H1 (cell line): ENCODE measurements at places on chromosomes 3 and 15.

DNA sequence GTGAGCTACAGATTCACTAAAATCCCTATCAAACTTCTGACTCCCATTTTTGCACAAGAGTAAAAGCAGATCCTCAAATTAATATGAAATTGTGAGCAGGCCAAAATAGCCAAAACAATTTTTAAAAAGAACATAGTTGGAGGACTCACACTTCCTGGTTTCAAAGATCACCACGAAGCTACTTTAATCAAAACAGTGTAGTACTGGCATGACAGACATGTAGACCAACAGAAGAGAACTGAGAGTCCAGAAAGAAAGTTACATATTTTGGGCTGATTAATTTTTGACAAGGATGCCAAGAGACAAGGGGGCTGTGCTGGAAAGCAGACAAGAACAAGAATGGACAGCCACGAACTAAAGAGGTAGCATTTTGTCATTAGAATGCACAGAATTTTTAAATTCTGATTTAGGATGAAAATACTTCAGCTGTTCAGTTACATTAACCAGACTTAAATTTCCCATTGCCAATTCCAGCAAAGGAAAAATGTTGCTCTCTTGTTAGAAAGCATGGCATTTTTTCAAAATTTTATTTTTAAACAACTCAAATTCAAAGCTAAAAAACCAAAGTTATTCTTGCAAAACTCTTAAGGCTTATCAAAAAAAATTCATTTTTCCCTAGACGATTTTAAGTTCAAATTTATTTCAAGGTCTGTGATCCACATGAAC is 14.0 kb downstream of the RYK start:
- H3K27ac ChIP-seq, result no peak overlapping the region
- H3K27me3 ChIP-seq, result no peaks in the 10 kb centered on the region
- no peaks in the 10 kb centered on the region for H3K36me3 ChIP-seq
- peaks cover 4% of the 10 kb centered on the region for H3K4me1 ChIP-seq
- DNase-seq, result no peak

GRCh38 chr15:90167121-90167520 is 34.0 kb upstream of the SEMA4B start:
- no peak overlapping the region for H3K27ac ChIP-seq
- H3K27me3 ChIP-seq, result no peaks in the 10 kb centered on the region
- H3K4me3 ChIP-seq, result no peak overlapping the region
- no peaks in the 10 kb centered on the region for H3K36me3 ChIP-seq
- DNase-seq, result no peak

DNA sequence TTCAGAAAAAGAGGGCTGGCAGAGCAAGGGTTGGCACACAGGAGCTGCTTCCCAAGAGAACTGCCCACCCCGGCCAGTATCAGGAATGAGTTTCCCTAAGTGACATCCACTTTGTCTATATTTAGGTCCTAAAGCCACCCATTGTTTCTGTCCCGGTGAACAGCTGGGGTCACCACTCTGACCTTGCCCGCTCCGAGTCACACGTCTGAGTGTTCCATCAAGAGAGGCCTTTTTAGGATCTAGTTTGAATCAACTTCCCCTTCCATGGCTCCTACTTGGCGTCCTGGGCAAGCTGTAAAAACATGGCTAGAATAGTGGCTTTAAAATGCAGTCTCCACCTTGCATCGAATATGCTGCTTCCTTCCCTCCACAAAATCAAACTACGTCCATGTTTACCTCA is 109.6 kb upstream of the ARHGEF3 start:
- DNase-seq, result no peak
- no peak overlapping the region for H3K4me3 ChIP-seq
- H3K36me3 ChIP-seq, result no peaks in the 10 kb centered on the region

DNA sequence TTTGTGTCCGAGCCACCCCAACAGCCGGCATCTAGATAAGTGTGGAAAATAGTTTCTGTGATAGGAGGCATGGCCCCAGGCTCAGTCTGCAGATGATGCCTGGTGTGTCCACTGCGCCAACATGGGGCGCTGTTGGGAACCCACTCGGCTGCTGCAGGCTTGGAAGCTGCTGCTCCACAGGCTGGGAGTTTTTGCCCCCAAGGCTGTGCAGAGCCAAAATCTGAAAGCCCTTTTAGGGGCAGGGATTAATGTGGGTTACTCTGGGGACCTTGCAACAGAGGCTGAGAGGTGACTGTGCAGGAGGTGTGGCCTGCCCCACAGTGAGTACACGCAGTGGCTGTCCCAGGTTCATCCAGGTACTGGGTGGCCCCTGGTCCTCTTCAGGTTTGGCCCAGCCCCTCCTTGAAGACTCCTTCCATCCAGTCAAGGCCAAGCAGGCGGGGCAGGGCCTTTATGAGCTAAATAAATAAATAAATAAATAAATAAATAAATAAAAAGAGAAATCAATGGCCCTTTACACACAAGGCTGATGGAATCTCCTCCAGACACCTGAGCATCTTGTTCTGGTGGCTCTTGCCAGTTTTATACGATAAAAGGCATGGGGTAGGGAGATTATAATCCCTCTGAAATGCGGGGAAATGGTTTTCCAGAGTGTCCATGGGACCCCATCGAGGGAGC is 73.8 kb downstream of the AAGAB start:
- H3K4me1 ChIP-seq, result peaks cover 14% of the 10 kb centered on the region
- no peak overlapping the region for H3K4me3 ChIP-seq
- no peaks in the 10 kb centered on the region for H3K36me3 ChIP-seq
- no peak overlapping the region for H3K27ac ChIP-seq
- no peaks in the 10 kb centered on the region for H3K27me3 ChIP-seq

DNA sequence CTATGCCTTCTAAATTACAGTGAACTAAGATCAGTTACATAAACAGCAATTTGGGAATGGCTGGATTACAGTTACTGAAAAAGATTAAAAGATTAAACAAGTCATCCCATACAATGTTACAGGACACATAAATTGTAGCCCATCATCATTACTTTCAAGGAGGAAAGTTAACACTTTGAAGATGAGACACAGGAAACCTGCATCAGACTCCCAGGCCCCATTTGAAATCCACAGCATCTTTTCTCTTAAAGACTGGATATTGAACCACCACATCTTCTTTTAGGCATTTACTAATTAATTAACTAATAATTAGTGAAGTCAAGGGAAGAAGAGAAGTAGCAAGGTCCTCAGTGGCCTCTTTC is 170.2 kb downstream of the PLCL2 start:
- H3K4me3 ChIP-seq, result no peak overlapping the region
- no peaks in the 10 kb centered on the region for H3K27me3 ChIP-seq
- H3K27ac ChIP-seq, result no peak overlapping the region
- no peaks in the 10 kb centered on the region for H3K4me1 ChIP-seq

DNA sequence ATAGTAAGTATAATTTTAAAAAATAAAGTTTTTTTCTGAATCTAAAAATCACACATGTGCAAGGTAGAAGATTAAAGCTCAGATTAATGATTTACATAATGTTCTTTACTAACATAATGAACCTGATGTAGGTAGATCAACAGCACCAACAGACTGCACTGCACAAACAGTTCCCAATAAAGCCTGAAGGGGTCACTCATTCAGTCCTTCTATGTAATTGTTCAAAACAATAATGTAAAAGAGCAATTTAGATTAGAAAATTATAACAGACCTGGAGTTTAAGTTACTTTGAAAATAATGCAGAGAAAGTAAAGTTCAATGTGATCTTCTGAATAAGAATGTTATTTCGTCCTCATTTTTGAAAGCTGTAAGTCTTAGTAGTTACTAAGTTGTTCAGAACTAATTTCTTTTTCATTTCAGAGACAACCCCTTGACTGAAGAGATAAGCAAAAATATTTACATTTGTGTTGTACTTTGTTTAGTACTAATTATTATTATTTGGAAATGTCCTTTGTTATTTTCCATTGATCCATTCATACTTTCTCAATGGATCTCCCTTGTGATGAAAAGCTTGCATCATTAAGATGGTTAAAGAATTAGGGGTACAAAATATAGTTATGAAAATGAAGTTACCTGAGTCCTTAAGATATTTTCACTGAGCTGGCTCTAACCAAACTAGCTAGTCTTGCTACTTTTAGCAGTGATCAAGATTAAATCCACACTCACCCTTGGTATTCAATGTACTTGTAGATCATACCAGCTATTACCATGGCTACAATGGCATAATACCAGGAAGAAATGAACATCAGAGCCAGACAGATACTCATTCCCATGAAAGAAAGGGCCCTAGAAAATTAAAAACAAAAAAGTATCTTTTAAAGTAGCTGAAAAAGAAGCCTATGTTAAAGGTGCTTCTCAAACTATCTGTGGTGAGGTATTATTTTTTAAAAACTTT is 16.8 kb downstream of the EMC4 start:
- no peak overlapping the region for H3K4me3 ChIP-seq
- H3K27me3 ChIP-seq, result no peaks in the 10 kb centered on the region
- no peaks in the 10 kb centered on the region; the same call in 1 of the 2 replicates for H3K36me3 ChIP-seq
- H3K27ac ChIP-seq, result no peak overlapping the region

DNA sequence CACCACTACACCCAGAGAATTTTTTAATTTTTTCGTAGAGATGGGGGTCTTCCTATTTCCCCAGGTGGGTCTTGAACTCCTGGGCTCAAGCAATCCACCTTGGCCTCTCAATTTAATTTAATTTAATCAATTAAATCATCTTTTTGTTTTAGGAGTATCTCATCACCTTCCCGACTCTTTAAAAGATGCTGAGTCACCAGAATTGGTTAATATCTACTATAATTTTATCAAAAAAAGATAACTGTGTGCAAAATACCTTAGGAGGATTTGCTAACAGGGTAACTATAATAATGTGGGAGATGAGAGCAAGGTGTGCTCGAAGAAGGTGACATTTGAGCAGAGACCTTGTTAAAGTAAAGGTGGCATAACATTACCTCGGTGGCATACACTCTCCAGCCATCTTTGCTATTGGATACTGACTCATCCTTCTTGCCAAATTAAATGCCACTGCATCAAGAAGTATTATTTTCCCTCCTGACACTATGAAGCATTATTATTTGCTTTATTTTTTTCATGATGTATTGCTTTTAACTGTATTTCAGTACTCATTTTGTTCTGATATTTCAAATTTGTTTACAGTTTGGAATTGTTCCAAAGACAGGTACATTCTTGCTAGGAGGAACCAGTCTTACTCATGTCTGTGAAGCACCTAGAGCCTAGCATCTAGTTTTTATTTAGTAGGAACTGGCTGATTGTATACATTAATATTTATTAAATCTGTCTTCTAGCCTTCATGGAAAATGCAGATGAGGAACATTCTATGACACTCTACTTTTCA is 200.7 kb downstream of the MBNL1 start:
- no peaks in the 10 kb centered on the region for H3K36me3 ChIP-seq
- no peak overlapping the region for H3K27ac ChIP-seq
- no peak for DNase-seq
- H3K27me3 ChIP-seq, result no peaks in the 10 kb centered on the region
- no peaks in the 10 kb centered on the region for H3K4me1 ChIP-seq

- H3K4me1 ChIP-seq, result no peaks in the 10 kb centered on the region
- no peak overlapping the region for H3K4me3 ChIP-seq
- DNase-seq, result no peak
- no peaks in the 10 kb centered on the region for H3K27me3 ChIP-seq
These were observed 17.5 kb downstream of the C2CD4B start for GRCh38 chr15:62147551-62147950.

DNA sequence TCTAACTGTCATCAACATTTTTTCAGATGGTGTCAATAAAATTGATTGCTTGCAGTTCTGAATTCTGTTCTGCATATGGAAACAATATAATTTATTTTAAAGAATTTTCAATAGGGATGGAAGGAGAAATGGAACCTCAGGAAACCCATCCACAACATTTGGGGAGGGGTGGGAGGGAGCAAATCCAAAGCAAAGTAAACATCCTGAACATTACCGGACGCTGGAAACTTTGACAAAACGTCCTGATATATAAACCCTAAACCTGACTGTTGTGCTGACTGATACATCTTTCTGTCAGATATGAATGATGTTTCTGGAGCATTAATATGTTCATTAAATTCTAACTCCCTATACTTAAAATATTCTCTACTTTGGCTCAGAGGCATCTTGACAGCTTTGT is 479.0 kb downstream of the FOXP1 start:
- H3K4me1 ChIP-seq, result no peaks in the 10 kb centered on the region
- DNase-seq, result no peak
- no peak overlapping the region for H3K27ac ChIP-seq
- no peaks in the 10 kb centered on the region for H3K36me3 ChIP-seq
- H3K27me3 ChIP-seq, result no peaks in the 10 kb centered on the region

GRCh38 chr3:169456900-169457299 is 206.6 kb downstream of the MECOM start:
- H3K4me3 ChIP-seq, result no peak overlapping the region
- no peaks in the 10 kb centered on the region for H3K36me3 ChIP-seq
- H3K27ac ChIP-seq, result no peak overlapping the region
- H3K4me1 ChIP-seq, result no peaks in the 10 kb centered on the region
- no peaks in the 10 kb centered on the region for H3K27me3 ChIP-seq
- DNase-seq, result no peak

DNA sequence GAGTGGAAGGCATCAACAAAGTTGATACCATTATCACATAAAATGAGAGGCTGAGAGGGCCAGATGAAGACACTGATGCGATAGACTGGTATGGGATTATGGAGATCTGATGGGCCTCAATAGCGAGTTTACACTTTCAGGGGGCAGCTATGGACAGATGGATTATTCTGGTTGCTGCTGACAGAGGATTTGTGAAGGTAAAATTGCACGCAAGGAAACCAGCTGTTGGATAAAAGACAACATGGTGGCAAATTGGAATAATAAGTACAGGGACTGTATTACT is 203.9 kb downstream of the MBNL1 start:
- no peaks in the 10 kb centered on the region for H3K36me3 ChIP-seq
- DNase-seq, result no peak
- no peak overlapping the region for H3K4me3 ChIP-seq
- H3K4me1 ChIP-seq, result no peaks in the 10 kb centered on the region
- no peak overlapping the region for H3K27ac ChIP-seq

DNA sequence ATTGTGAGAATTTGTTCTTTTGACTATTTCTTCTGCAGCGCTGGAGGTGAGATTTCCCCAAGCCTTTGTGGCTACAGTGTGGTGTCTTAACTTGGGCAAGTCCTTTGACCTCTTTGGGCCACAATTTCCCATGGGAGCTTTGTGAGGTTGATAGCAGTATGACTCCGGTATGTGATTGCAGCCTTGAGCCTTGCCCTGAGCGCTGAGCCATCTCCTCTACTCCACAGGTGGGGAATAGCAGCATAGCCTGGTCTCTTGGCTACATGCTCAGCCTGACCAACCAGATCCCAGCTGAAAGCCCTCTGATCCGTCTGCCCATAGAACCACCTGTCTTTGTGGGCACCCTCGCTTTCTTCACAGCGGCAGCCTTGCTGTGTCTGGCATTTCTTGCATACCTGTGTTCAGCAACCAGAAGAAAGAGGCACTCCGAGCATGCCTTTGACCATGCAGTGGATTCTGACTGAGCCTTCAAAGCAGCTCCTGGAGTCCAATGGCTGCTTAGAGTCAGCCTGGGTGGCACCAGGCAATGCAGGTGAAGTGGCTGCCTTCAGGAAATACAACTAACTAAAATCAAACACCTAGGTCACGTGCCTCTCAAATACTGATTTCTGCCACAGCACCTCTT is 30.0 kb upstream of the RPL14 start:
- no peaks in the 10 kb centered on the region for H3K27me3 ChIP-seq
- DNase-seq, result no peak
- H3K27ac ChIP-seq, result no peak overlapping the region
- H3K36me3 ChIP-seq, result no peaks in the 10 kb centered on the region
- no peak overlapping the region for H3K4me3 ChIP-seq
